HS-5 (cell line): ENCODE measurements at places on chromosomes 3 and 15.

DNA sequence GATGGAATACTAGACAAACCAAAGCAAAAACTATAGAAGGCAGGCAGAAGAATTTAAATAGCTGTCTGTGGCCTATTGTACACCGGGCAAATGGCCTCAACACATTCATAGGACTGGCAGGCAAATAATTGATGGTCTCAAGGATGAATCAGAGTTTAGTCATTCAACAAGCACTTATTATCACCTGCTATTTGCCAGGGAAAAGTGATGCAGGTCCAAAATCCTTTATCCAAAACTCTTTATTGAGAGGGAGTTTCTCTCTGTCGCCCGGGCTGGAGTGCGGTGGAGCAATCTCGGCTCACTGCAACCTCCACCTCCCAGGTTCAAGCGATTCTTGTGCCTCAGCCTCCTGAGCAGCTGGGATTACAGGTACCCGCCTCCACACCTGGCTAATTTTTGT is 2.3 kb downstream of the EIF2AK4 start:
- no peak for DNase-seq

GRCh38 chr3:105979961-105980360 is 111.1 kb upstream of the CBLB start:
- DNase-seq, result no peak

DNA sequence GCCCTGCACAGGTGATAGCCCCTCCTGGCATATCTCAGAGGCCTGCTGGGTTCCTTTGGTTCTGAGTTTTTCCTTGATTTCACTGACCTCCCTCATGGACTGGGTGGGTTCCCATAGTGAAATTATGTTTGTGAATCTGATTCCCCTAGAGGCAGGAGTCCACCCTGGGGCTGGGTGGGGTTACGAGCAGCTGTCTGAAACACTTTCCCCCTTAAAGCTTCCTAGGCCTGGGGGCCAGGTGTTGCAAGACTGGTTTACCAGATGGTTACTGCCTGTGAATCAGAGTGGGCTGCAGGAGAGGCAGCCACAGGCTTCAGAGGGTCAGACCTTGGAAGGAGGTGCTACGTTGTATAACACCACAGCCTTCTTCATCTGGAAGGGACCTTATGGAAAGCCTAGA is 34.3 kb downstream of the IL20RB start:
- no peak for DNase-seq

- peak; percentile 67 for DNase-seq
Measured at GRCh38 chr3:57951066-57951882, 56.9 kb upstream of the FLNB start.

- DNase-seq, result no peak
Measured at GRCh38 chr3:157130467-157131251, 29.3 kb downstream of the CCNL1 start.

GRCh38 chr15:43441316-43441715 is 51.6 kb downstream of the TP53BP1 start:
- DNase-seq, result peak; percentile 9

- peak; percentile 16 for DNase-seq
Measured at GRCh38 chr3:173371848-173372487, 25.6 kb upstream of the NLGN1 start.

GRCh38 chr3:9117220-9117619 is 132.2 kb downstream of the SRGAP3 start:
- DNase-seq, result no peak

- no peak for DNase-seq
Measured at GRCh38 chr3:130915567-130916292, 21.8 kb downstream of the ATP2C1 start.

DNA sequence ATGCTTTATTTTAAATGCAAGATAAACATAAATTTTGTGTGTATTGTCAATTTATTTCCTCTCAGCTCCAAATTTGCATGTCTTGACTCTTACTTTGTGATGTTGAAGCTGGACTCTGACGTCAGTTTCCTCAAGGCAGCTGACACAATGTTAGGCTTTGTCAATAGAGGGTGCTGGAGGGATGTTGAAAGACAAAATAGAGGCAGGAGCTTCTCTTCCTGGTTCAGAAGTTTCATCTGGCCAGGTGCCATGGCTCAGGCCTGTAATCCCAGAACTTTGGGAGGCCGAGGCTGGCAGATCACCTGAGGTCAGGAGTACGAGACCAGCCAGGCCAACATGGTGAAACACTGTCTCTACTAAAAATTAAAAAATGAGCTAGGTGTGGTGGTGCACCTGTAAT is 408.6 kb downstream of the GBE1 start:
- no peak for DNase-seq

DNA sequence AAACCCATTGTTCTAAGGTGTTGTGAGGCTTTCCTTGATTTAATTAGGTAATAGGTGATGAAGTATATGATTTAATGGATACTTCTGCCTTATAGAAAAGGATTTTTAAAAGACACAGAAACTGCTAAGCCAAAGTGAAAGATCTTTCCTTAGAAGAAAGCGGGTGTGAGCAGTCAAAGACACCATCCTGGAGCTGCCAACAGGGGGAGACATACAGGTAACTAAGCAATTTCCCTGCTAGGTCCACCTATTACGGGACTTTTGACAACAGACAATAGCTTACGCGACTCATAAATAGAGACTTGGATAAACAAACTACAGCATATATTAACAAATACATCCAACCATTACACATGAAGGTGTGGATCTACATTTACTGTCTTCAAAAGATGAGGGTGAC is 669.5 kb downstream of the SQOR start:
- DNase-seq, result no peak

GRCh38 chr3:89042236-89042835 is 65.1 kb upstream of the EPHA3 start:
- no peak for DNase-seq

- DNase-seq, result no peak
Measured at GRCh38 chr3:133563186-133563591, 10.3 kb upstream of the CDV3 start.

DNA sequence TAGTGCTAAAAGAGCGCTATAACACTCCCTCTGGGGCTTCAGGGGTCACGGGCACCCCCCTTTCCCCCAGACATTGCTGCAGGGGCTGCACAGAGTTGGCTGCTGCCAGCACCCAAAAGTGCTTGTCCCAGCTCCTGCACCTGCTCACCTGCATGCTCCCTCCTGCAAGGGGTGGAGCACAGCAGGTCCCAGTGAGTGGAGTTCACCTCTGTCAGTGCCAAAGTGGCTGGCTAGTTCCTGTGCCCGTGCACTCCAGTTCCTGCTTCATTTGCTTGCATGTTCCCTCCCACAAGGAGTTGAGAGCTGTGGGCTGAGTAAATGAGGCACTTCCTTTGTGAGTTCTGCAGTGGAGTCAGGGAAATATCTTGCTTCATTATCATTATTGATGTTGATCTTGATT is 476.9 kb downstream of the SQOR start:
- no peak for DNase-seq

DNA sequence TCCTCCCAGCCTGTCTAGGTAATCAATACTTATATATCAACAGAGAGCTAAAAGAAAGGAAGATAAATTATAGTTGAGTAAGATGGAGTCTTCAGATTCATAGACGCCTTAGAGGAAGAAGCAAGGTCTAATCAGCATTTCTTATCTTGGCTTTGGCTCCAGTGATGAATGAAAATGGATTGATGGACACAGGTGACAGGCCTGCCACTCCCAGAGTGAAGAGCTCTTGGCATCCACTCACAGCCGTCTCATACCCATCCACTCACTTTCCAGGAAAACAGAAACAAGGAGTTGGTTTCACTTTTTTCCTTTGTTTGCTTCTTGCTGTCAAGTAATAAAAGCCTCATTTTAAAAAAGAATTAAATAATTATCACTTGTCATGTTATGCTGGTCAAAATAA is 168.2 kb downstream of the MFSD1 start:
- DNase-seq, result no peak

DNA sequence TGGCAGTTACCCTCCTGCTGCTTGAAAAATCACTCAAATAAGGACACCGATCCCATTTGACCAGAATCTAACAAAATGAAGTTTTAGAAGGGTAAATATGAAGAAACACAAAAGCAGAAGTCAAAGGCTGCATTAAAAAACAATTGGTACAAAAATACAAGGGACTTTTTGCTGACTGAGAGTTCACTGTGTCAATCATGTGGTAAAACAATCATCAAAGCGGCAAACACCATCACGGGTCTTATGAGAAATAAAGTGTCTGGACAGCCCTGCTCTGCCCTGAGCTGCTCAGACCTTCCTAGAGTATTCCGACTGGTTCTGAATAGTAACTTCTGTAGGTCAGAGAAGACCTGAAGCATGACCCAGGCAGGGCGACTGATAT is 137.2 kb upstream of the RAD18 start:
- DNase-seq, result no peak

DNA sequence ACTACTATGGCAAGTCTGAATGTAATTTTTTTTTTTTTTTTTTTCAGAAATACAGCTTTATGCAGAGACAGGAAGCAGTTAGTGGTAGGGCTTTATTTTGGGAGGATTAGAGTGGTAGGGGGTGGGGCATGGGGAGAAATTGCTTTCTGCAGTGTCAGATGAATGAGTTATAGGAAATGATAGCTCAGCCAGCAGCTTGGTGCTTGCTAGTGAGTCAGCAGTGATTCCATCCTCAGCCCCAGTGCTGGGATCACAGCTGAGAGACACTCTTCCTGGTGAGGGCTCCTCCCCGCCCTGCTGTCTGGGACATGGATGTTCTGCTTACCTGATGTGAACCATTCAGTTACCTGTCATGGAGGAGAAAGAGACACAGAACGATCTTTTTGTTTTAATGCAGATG is 39.6 kb downstream of the SEMA6D start:
- peak; percentile 74 for DNase-seq

GRCh38 chr15:91941871-91942658 is 88.6 kb downstream of the SLCO3A1 start:
- no peak for DNase-seq

GRCh38 chr3:195883801-195884200 is 24.6 kb downstream of the TNK2 start:
- no peak for DNase-seq
